ENCODE measurements at places on chromosomes 5 and 9. TPM values are rescaled to one million over a fixed set of nuclear protein-coding genes. Genes with fewer than 3 reads are reported as not detected.

OR1J2 gene
- total RNA-seq, result 0.29 TPM

RGS14 gene
- total RNA-seq, result 7.4 TPM

ANKDD1B gene
- total RNA-seq, result 0.72 TPM

MVB12B gene
- 8.0 TPM for total RNA-seq

- DNase-seq, result no peak
Observed at GRCh38 chr5:143418140-143418866, 14.8 kb upstream of the NR3C1 start.

GRCh38 chr5:163614787-163615186 is 109.4 kb downstream of the MAT2B start:
- DNase-seq, result no peak

DNA sequence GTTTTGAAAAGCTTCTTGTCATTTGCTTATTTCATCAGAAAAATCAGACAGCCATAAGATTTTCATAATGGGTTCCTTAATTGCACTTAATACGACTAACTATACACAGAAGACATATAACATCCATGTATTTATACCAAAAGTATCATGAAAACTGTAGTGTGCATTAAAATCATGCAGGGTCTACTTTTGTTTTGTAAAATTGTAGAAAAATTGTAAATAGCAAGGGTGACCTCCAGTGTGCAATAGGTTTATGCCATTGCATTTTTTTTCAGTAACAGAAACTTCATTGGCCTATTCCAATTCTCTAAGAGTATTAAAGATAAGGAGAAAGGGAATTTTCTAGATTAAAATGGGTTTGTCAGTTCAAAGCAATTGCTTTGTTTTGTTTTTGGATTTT is 307.6 kb downstream of the KIAA0825 start:
- DNase-seq, result no peak

DNA sequence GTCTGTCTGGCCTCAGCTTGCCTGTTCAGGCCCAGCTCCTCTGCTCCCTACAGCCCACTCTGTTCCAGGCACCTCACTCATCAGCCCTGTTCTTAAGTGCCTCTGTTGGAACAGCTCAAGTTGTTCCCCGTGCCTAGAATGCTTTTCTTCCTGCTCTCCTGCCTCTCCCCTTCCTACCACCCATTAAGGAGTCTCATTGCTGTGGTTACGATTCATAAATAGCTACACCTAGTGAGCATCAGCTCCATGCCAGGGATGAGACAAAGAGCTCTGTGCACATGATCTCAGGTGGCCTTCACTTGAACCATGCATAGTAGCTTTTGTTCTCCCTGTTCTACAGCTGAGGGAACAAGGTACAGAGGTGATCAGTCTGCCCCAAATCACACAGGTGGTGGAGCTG is 54.3 kb downstream of the PSD2 start:
- peak; percentile 80 for DNase-seq

DNA sequence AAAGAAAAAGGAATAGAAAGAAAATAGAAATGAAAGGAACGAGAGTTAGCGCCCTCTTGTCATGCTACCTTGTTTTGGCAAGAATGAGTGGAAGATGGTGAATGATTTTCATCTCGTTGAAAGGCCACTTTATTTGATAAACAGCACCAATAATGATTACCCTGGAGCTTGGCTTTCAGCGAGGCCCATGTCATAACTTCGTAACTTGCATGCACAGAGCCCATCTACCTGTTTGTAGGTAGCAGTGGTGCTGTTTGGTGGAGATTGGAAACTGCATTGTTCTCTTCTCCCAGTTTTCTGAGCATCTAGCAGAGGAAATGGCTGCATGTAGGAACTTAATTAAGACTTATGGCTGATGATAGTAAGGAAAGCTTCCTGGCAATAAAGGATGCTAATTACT is 59.3 kb downstream of the NPR3 start:
- DNase-seq, result peak; percentile 17

DNA sequence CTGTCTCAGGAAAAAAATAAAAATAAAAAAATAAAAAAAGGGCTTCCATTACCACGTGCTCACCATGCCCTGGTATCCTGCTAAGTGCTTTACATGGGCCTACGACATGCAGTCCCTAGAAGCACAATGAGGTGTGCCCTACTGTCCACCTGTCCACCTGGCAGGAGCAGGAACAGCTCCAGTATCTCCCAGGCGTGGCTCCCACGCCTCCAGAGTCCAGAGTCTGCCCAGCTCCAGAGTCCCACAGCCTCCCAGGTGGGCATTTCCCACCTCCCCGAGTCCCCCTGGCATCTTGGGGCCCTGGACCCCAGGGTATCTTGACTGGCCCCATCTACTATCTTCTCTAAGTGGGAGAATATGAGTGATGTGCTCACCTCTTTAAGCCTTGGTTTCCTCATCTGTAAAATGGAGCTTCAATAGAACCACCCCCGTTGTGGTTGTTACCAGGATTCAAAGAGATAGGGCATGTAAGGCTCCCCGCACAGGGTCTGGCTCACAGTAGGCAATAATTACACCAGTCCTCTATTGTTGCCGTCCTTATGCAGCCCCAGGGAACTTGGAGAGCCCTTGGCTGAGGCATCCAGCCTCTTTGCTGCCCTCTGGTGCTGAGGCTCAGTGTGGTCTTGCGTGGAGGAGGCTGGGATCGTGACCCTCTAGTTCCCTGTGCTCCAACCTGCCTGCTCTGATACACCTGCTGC is 8.9 kb downstream of the CXCL14 start:
- DNase-seq, result no peak

DNA sequence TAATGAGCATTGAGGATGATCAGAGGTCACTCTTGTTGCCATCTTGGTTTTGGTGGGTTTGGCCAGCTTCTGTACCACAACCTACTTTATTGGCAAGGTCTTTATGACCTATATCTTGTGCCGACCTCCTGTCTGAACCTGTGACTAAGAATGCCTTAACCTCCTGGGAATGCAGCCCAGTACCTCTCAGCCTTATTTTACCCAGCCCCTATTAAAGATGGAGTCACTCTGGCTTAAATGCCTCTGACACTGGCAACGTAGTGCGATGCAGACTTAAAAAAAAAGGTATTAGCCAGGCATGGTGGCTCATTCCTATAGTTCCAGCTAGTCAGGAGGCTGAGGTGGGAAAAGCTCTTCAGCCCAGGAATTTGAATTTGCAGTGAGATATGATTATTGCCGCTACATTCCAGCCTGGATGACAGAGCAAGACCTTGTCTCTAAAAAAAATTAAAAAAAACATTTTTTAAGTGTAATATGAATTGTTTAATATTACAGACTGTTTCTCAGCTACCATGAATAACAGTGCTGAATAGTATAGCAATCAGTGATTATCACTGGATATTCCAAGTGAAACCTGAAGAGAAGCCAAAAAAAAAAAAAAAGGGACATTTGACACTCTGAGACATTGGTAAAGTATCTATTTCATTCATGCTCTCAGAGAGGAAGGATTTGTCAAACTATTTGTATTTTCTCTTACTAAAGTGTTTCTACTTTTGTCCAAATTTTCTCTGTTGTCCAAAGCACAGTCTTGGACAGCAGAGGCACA is 18.3 kb upstream of the STOM start:
- DNase-seq, result no peak

DNA sequence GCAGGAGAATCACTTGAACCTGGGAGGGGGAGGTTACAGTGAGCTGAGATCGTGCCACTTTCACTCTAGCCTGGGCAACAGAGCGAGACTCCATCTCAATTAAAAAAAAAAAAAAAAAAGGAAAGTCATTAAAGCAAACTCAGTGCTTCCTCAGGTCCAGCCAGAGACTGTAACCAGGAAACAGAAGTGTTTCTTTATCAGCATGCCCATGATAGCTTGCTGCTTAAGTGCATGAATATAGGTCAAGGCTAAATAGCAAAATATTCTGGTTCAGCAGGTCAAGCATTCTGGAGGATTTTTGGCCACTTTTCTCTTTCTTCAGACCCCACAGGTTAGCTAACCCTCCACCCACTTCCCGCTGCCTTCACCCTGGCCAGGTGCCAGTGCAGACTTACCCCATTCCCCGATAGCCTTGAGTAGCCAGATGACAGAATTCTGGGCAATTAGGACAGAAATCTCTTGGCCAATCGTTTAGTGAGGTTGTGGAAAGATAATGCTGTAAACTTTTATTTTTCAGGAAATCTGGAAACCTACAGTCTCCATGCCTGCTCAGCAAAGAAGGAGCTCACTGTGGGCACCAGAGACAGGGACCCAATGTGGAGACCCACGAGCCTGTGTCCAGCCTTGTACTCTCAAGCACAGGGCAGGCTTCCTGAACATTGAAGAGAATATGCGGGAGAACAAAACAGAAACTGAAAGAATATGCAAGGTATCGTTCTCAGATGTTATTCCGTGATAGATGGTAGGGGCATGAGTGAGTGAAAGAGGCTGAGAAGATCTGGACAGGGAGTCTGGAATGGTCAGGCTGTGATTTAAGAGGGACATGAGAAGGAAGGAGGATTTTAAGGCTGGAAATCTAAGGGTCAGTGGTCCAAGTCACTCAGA is 4.2 kb upstream of the UGT3A2 start:
- no peak for DNase-seq

DNA sequence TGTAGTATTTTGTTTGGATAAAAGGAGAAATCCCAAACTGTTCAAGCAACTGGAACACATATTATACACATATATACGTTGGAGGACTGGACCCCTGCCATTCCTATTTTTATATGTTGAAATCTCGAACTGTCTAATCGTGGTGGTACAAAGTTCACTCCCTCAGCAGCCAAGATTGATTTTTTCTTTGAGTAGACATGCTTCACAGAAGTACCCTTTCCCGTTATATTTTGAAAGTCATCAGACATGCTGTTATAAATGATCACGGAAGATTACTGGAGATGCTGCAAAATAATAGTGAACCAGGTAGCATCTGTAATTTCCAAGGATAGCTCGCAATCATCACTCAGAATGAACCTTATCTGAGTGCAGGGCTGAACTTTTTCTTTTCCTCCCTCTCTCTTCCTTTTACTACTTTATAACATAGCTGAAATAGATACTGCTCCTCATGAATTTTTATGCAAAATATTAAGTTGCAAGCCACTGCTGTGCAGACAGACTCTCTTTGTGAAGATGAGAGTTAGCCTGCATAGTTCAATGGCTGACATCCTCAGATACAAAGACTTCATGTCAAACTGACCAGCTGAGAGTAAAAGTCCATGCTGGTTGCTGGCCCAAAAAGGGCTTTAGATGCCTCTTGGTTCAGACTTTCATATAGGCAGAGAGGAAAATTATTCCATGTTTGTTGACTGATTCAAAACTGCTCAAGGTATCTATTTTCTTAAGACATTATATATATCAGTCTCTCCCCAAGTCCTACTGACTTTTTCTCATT is 451.9 kb downstream of the TMEM38B start:
- no peak for DNase-seq

DNA sequence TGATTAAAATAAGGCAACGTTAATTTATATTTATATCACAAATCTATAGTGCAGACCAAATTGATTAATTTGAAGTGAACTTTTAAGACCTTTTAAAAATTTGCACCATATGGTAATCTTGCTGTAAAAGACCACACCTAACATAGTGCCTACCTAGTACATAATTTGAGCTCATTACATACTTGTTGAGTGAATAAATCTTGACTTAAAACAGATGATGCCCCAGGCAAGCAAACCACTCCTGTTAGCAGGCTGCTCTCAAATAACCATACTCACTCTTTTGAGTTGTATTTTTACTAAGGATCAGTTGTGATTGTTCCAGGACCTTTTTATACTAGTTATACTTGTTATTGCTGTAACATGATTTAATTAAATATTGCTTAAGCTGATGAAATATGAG is 27.2 kb downstream of the CMYA5 start:
- DNase-seq, result no peak

DNA sequence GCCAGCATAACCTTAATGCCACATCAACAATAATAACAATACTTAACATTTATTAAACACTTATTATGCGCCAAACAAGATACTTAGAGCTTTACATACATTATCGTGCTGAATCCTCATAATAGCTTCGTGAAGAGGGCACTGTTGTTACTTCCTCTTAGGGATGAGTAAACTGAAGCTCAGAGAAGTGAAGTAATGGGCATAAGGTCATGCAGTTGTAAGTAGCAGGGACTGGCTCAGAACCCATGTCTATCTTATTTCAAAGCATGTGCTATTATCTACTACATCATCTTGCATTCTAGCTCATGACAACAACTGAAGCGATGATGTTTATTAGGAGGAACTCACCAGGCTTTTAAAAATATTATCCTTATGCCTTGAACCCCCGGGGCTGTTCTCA is 34.9 kb upstream of the PPP3R2 start:
- no peak for DNase-seq

- no peak for DNase-seq
Observed at GRCh38 chr5:76941442-76941841, 11.4 kb upstream of the CRHBP start.

GRCh38 chr5:134464988-134465815 is 53.5 kb upstream of the CDKN2AIPNL start:
- DNase-seq, result no peak

GRCh38 chr9:91677331-91677730 is 253.7 kb upstream of the NFIL3 start:
- DNase-seq, result no peak
